OCI-M1 (cell line): ENCODE measurements at places on chromosomes 7 and 10.

DNA sequence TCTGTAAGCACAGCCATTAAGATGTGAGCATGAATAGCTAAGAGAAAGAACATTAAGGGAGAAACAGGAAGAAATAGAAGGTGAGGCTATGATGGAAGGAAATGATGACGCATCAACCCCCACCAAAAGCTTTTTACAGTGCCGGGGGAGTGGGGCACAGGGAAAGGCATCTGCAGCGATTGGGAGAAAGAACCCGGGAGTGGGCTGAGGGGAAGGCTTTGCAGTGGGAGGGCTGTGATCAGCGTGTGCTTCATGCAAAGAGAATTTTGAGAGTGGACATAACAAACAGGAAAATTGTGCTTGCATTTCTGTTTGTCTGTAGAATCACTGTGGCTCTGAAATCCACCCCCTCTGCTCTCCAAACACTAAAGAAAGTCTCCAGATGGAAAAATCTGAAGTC, 250.8 kb downstream of the KCNMA1 start:
- DNase-seq = no peak

DNA sequence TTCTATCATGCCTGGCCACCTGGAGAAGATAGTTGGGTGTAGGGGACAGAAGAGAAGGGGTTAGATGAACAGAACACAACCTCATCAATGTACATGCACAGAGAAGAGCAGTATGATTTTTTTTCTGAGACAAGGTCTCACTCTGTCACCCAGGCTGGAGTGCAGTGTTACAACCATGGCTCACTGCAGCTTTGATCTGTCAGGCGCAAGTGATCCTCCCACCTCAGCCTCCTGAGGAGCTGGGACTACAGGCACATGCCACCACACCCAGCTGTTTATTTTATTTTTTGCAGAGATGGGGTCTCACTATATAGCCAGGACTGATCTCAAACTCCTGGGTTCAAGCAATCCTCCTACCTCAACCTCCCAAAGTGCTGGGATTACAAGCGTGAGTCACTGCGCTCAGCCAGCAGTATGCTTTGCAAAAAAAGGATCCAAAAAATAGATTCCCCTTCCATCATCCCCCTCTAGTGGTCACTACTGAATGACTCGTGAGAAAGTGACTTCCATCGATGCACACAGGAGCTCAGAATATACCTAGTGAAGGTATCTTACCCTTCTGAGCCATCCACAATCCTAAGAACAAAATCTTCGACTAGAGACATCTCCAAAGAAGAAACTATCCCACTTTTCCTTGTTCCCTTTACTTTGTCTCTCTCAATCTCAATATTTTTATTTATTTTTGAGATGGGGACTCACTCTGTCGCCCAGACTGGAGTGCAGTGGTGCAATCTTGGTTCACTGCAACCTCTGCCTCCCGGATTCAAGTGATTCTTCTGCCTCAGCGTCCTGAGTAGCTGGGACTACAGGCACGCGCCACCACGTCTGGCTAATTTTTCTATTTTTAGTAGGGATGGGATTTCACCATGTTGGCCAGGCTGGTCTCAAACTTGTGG, 21.0 kb downstream of the ZCWPW1 start:
- peak; percentile 90 for DNase-seq

DNA sequence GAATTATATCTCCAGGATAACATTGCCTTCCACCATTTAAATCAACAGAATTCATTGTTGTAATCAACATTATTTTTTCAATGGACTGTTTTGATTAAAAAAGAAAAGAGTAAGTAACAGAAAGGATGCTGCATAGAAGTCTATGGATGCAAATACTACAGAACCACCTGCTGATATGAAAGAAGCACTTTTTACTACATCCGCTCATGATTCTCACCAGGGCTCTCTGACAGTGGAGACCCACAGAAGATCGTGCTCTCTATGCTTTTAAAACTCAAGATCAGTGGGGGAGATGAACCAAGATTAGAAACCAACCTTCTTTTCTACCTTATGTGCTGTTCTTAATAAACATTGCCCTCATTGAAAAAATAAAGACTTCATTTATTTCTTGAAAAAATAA, 24.4 kb downstream of the RHOBTB1 start:
- no peak for DNase-seq

DNA sequence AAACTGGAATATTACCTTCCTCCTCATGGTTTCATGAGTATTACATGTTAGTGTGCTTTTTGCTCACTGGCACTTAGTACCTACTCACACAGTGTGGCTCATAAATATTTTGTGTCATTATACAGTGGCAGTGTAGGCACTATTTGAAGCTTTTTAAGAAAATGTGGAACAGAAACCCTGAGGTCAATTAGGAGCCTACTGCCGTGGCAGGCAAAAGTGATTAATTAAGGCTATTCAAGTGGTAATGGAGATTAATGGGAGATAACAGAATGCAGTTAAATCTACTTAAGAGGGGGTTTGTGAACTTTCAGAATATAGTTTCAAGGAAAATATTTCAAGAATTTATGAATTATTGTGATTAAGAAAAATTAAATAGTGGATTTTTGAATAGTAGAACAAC, 277.6 kb downstream of the HGF start:
- DNase-seq = no peak

DNA sequence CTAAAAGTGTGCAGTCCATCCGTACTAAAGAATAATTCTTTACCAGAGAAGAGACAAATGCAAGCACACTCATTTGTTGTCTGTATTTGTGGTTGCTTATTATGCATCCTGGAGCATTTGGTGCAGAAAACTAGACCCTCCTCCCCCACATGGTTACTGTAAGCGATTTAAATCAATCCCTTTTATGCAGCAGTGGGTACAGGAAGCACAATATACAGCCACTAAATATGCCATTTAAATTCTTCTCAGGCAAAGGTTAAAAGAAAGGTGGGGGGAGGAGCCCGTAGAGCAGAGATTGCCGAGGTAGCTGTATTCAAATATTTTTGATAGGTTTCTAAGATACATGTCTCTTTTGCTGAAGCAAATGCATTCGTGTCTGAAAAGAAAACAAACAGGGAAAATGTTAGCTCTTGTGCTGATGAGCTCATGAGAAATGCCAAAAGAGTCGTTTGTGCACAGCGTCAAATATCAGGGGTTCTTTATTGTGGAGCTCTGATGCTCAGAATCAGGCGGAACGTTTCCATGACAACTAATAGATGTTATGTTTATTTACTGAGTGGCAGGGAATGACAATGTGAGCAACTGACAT, 131.3 kb upstream of the NPVF start:
- DNase-seq = no peak

- peak; percentile 32 for DNase-seq
Observed at GRCh38 chr7:99642027-99642426, 25.3 kb downstream of the ZSCAN25 start.
